Calu3 (cell line): ENCODE measurements at places on chromosomes 2 and 18. TPM values are rescaled to one million over a fixed set of nuclear protein-coding genes. Genes with fewer than 3 reads are reported as not detected.

The CERKL gene
- total RNA-seq = 1.1 and 1.5 TPM in 2 replicates

DNA sequence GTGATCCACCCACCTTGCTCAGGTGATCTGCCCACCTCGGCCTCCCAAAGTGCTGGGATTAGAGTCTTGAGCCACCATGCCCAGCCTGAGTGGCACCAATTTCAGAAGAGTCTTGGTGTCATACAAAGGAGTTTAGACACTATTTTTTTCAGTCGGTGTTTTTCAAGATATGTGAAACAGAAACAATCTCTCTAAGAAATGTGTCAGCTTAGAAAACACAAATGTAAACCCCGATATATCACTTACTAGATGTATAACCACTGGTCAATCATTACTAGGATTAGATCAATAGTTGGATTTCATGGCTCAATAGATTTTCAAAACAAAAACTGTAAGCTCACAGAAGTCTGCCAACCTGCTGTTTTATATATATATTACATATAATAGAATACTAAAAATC is 67.2 kb upstream of the FRZB start:
- H3K27ac ChIP-seq = no peak overlapping the region
- no peaks in the 10 kb centered on the region for H3K4me1 ChIP-seq
- DNase-seq = no peak
- no peaks in the 10 kb centered on the region for H3K27me3 ChIP-seq
- peaks cover 36% of the 10 kb centered on the region for H3K36me3 ChIP-seq
- H3K4me3 ChIP-seq = no peak overlapping the region

- peaks cover 30% of the 10 kb centered on the region for H3K27me3 ChIP-seq
- H3K36me3 ChIP-seq = no peaks in the 10 kb centered on the region
- DNase-seq = no peak
- H3K4me3 ChIP-seq = no peak overlapping the region
- no peak overlapping the region for H3K27ac ChIP-seq
- H3K4me1 ChIP-seq = no peaks in the 10 kb centered on the region
These were observed 17.5 kb upstream of the PKDCC start for GRCh38 chr2:42030200-42030759.

GRCh38 chr2:113068706-113069485 is 1.1 kb downstream of the IL1F10 start:
- H3K4me3 ChIP-seq = peak overlapping the region; percentile 19
- DNase-seq = peak; percentile 28
- peak overlapping the region; percentile 77 for H3K27ac ChIP-seq
- peaks cover 37% of the 10 kb centered on the region for H3K4me1 ChIP-seq
- peaks cover 9% of the 10 kb centered on the region for H3K36me3 ChIP-seq
- H3K27me3 ChIP-seq = no peaks in the 10 kb centered on the region

- no peak for DNase-seq
- no peak overlapping the region for H3K4me3 ChIP-seq
- H3K27ac ChIP-seq = no peak overlapping the region
- H3K36me3 ChIP-seq = no peaks in the 10 kb centered on the region
These were observed 99.0 kb downstream of the CPS1 start for GRCh38 chr2:210655229-210655975.

DNA sequence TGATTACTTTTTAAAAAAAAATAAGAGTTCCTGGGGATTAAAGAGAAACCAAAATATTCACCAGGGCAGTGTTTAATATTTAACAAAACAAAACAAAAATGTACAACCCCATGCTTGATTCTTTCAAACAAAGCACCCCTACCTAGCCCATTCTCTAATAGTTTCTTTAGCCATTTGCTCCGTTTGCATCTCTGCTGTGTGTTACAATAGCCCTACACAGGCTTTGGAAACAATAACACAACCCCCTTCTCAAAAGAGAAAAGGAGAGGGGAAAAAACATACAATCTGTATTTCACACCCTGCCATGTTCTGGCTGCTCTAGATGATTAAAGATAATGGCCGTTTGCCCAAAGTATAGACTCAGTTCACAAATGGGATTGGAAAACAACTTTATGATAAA is 302.9 kb downstream of the CPS1 start:
- no peak overlapping the region for H3K27ac ChIP-seq
- no peaks in the 10 kb centered on the region for H3K4me1 ChIP-seq
- H3K4me3 ChIP-seq = no peak overlapping the region
- H3K27me3 ChIP-seq = no peaks in the 10 kb centered on the region
- no peak for DNase-seq

DNA sequence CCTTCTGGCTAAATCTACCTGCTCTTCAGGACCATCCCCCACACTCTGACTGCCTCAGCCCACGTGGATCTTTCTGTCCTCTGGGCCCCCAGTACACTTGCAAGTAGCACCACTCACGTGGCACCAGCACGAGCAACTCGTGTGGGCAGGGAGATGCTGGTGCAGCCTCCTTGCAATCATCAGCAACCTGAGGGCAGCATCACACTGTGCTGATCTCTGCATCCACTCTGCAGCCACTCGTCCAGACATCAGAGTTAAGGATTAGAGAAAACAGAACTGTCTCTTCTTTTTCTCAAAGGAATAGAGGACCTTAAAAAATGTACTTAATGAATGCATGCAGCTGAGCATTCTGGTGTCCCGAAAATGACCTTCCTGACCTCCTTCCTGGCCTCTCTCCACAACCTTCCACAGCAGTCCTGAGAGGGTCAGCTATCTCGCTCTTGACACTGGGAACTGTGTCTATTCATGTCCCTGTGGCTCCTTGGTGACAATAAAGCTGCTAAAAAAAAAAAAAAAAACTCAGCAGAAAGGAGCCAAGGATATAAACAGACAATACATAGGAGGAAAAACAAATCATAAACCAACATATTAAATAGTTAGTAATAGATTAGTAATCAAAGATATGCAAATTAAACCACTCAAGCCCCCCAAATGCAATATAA is 145.9 kb downstream of the ZBTB7C start:
- H3K27me3 ChIP-seq = peaks cover 92% of the 10 kb centered on the region
- no peaks in the 10 kb centered on the region for H3K4me1 ChIP-seq
- H3K36me3 ChIP-seq = no peaks in the 10 kb centered on the region
- DNase-seq = no peak
- H3K4me3 ChIP-seq = no peak overlapping the region

GRCh38 chr18:28163201-28163775 is 13.6 kb downstream of the CDH2 start:
- H3K36me3 ChIP-seq = no peaks in the 10 kb centered on the region

The CCDC74A gene
- total RNA-seq = 1.2 and 2.0 TPM in 2 replicates

GRCh38 chr2:68336192-68336591 is 16.4 kb upstream of the CNRIP1 start:
- H3K36me3 ChIP-seq = peaks cover 5% of the 10 kb centered on the region
- peaks cover 17% of the 10 kb centered on the region for H3K27me3 ChIP-seq
- H3K4me1 ChIP-seq = peaks cover 8% of the 10 kb centered on the region
- no peak overlapping the region for H3K4me3 ChIP-seq

DNA sequence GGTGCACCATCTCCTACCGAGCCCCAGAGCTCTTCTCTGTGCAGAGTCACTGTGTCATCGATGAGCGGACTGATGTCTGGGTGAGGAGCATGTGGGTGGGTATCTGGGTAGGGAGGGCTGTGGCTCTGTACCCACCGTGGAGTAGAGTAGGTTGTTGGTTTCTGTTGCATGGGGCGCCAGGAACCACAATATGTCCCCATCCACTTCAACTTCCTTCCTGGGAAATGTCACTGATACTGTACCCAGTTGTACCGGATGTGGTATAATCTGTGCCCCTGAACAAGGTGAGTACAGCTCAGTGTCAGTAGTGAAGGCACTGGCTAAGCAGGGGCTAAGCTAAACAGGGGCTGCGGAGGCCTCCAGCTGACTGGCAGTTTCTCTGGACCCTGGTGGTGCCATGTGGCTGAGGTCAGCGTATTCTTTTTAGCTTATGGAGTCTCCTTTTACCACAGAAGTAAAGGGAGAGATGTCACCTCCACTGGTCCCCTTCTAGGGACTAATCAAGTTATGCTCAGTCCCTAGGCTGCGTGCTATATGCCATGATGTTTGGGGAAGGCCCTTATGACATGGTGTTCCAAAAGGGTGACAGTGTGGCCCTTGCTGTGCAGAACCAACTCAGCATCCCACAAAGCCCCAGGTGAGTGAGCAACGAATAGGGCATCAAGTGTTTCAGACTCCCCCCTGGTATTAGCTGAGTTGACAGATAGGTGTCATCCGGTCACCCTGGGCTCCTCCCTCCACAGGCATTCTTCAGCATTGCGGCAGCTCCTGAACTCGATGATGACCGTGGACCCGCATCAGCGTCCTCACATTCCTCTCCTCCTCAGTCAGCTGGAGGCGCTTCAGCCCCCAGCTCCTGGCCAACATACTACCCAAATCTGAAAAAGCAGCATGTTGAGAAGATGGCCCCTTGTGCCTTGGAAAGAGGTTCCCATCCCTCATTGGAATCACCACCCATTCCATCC is 2.7 kb downstream of the STK16 start:
- H3K36me3 ChIP-seq = peaks cover 62% of the 10 kb centered on the region
- H3K27me3 ChIP-seq = no peaks in the 10 kb centered on the region
- peak overlapping the region; percentile 54 for H3K4me3 ChIP-seq
- peak overlapping the region; percentile 96 for H3K27ac ChIP-seq
- no peak for DNase-seq

DNA sequence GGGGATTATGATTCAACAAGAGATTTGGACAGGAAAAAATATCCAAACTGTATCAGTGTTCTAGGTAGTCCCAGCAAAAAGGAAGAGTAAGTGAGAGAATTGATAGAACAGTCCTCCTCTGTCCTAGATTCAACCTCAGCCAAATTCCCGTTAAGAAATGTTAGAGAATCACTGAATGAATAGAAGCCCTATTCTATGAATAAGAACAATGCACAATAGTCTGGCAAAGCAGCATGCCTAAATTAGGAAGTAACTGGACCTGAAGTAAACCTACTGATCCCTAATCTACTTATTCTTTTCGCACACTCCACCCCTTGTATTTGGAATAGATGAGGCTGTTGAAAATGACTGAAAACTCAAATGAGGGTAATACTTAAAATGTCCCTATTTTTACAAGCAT is 1665.5 kb downstream of the LRP1B start:
- no peaks in the 10 kb centered on the region for H3K36me3 ChIP-seq
- H3K4me3 ChIP-seq = no peak overlapping the region
- H3K27ac ChIP-seq = no peak overlapping the region
- no peaks in the 10 kb centered on the region for H3K27me3 ChIP-seq
- no peaks in the 10 kb centered on the region for H3K4me1 ChIP-seq
